Kidney epithelial cell (primary cell): ENCODE measurements at places on chromosomes 1 and 21. TPM values are rescaled to one million over a fixed set of nuclear protein-coding genes. Genes with fewer than 3 reads are reported as not detected.

The ZC3H12A gene
- 34.2 and 38.3 TPM in 2 replicates for total RNA-seq

The GPR153 gene
- total RNA-seq, result 11.4 and 12.3 TPM in 2 replicates

- no peak for DNase-seq
These were observed 218.0 kb downstream of the DENND1B start for GRCh38 chr1:197557302-197557701.

DNA sequence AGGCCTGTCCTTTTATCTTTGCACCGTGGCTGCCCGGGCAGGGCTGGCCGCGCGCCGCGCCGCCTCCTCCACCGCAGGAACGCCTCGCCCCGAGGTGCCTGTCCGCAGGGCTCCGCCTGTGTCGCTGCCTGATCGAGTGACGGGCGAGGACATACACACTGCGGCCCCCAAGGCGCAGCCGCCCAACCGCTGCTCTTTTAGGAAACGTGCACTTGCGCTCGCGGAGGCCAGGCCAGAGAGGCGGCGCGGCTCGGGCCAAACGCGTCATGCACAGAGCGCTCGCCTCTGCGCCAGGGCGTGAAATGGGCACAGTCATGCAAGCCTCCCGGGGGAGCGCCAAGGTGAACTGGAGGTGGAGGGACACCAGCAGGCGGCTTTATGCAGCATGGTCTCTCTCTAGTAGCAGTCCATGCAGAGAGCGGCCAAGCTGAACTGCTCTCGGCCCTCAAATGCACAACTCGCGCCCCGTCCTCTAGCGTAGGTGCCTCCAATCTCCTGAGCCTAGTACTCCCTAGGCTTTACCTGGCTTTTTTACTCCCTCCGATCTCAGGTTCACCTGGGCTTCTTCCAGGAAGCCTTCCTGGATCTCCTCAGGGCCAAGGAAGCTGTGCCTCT, 12.9 kb downstream of the TRABD2B start:
- DNase-seq, result no peak

DNA sequence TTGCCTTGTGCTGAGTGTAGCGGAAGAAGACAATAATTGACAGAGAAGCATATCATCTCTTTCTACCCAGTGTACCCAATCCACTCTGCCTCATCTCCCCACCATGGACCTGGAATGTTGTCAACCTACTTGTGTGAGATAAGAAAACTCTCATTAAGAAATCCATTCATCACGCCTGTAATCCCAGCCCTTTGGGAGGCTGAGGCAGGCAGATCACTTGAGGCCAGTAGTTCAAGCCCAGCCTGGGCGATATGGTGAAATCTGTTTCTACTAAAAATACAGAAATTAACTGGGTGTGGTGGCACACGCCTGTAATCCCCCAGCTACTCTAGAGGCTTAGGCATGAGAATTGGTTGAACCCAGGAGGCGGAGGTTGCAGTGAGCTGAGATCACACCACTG, 209.6 kb downstream of the PBX1 start:
- no peak for DNase-seq

DNA sequence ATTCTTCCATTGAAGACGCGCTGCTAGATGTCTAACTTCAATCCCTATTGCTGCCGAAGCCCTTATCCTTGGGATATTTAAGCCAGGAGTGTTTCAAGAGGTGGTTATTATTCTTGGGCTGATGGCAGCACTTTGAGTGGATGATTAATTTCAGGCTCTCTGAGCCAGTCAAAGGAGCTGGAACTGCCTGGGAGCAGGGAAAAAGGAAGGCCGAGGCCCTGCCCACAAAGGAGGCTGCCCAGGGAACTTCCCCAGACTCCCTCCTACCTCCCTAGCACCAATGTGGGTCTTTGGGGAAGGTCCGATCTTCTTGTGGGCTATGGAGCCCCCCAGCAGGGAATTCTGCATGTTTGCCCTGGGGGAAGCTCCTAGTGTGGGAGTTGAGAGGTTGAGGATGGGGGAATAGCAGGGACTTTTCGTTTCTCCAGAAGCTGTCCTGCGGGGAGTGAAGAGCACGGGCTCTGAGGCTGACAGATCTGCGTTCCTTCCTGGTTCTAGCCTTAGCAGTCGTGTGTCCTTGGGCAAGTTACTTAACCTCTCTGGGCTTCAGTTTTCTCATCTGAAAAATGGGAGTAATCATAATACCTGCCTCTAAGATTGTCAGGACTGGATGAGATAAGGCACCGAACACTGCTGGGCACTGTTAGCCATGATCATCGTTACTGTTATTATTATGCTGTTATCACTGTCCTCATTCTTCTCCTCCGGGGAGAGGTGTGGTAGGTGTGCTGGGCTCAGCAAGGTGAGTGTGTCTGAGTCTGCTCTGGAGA, 6.3 kb downstream of the KCNQ4 start:
- no peak for DNase-seq

- no peak for DNase-seq
These were observed 88.3 kb downstream of the RPE65 start for GRCh38 chr1:68361346-68361910.
